Activated naive CD8-positive, alpha-beta T cell treated with anti-CD3 and anti-CD28 coated beads, Interleukin-2, amount 10 ng/mL, durations not matched to agents 7 days and 5 days (primary cell): ENCODE measurements at places on chromosomes 3 and 15.

GRCh38 chr3:119240101-119240590 lies 532 bp downstream of the B4GALT4 start:
- DNase-seq = no peak

GRCh38 chr15:100929641-100930042 lies 10.5 kb downstream of the LRRK1 start:
- DNase-seq = no peak

GRCh38 chr15:72820278-72820677 lies 36.7 kb upstream of the ADPGK start:
- DNase-seq = no peak

GRCh38 chr15:83928392-83928734 lies 274.4 kb downstream of the ADAMTSL3 start:
- no peak for DNase-seq

DNA sequence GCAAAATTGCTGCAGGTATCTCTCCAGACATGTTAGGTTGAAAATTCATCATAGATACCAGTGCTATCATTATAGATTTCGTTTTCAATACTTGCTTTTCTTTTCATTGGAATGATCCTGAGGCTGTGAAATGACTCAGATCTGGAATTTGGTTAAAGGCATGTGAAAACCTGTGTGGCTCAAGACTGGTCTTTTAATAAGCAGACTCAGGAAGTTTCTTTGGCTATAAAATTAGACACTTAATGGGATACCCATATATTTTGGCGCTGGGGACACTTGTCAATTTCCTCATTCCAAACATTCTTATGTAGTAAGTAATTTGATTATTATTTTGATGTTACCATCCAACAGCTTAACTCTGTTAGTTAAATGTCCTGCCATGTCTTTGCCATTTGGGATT lies 1041.1 kb upstream of the GBE1 start:
- DNase-seq = no peak

GRCh38 chr15:74343797-74344127 lies 23.7 kb downstream of the CYP11A1 start:
- DNase-seq = no peak

GRCh38 chr3:102741105-102741504 lies 306.3 kb downstream of the ZPLD1 start:
- DNase-seq = no peak

GRCh38 chr3:170002231-170002630 lies 35.6 kb upstream of the GPR160 start:
- no peak for DNase-seq

DNA sequence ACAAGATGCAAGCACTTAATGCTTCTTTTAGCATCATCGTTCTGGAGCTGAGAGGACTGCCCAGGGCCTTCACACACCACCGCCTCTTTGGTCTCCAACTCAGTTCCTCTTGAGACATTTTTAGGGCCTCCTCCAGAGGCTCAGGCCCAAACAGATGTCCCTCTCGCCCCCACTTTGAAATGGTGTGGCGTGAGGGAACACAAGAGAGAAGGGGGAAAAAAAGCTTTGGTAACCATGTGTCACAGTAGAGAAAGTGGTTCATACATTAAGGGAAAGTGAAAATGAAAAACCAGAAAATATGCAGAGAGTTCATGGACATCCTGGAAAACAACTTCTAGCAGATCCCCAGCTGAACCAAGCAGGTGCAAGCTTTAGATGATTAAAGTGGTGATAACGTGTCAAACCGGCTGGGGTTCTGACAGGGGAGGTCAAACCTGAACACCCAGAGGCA lies 33.1 kb upstream of the FOXP1 start:
- no peak for DNase-seq

- no peak for DNase-seq
These were observed 6.3 kb downstream of the SH3BP5 start for GRCh38 chr3:15326037-15326436.

DNA sequence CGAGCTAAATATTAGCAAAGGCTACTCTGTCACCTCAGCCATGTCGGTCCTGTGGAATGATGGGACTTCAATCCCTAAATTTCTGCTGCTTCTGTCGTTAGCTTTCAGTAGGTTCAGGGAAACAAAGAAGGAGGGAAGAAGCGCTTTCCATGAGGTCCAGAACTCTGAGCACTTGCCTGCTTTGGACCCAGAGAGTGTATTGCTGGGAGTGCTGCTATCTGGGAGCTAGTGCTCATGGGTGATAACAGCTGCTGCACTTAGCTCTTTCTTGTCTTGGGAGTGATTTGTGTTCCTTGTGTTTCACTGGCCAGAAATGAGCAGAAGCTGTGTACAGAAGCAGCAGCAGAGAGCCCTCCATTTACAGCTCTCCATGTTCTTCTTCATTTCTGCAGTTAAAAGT lies 369.8 kb downstream of the DIPK2A start:
- DNase-seq = no peak

GRCh38 chr3:150073513-150073912 lies 102.8 kb upstream of the PFN2 start:
- DNase-seq = no peak

GRCh38 chr3:55333046-55333445 lies 154.1 kb downstream of the WNT5A start:
- no peak for DNase-seq

- DNase-seq = no peak
These were observed 185.8 kb upstream of the POU1F1 start for GRCh38 chr3:87462228-87462627.

- DNase-seq = no peak
These were observed 54.4 kb downstream of the ROPN1B start for GRCh38 chr3:126023390-126023789.

DNA sequence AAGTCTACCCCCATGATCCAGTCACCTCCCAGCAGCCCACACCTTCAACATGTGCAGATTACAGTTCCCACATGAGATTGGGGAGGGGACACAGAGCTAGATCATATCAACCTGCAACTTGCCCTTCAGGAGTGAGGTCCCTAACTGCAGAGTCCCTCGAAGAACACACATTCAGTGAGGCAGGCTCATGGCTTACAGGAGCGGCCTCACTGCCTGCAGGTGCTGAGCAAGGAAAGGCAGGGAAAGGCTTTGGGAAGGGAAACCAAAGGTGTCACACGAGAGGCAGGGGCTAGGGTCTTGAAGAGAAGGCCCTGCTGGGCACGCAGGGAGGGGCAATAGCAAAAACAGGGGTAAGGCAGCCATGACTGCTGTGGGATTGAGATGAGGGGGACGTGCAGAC lies 182.4 kb upstream of the CHRNA7 start:
- DNase-seq = no peak

DNA sequence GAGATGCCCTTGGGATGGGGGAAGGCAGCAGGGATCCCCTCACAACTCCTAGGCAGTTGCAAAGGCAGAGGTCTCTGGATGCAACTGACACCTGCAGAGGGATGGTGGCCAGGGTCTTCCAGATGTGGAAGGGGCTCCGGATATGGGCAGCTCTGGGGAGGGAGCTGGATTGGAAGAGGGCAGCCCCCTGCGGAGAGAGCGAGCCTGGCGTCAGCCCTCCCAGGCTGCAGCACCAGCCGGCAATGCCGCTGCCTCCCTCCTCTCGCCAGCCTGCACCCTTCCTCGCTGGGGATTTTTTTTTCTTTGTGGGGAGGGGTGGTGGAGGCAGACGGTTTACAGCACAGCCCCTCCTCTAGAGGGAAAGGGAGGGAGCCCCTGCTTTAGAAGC lies 1.6 kb downstream of the INSYN1 start:
- DNase-seq = no peak

DNA sequence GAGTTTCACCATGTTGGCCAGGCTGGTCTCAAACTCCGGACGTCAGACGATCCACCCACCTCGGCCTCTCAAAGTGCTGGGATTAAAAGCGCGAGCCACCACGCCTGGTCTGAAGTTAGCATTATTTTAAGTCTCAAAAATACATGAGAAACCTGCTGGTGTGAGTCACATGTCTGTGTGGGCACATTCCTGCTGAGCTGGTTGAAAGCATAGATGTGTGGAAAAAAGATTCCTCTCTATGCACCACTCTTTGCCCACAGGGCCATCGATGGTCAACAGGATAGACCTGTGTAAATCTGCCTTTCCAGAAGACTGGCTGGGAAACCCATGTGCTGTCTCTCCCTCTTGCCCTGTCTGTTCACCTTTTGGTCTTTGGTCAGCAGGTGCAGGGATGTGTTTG lies 63.5 kb downstream of the CHRD start:
- DNase-seq = no peak

- no peak for DNase-seq
These were observed 65.7 kb upstream of the CMTM7 start for GRCh38 chr3:32325927-32326326.

DNA sequence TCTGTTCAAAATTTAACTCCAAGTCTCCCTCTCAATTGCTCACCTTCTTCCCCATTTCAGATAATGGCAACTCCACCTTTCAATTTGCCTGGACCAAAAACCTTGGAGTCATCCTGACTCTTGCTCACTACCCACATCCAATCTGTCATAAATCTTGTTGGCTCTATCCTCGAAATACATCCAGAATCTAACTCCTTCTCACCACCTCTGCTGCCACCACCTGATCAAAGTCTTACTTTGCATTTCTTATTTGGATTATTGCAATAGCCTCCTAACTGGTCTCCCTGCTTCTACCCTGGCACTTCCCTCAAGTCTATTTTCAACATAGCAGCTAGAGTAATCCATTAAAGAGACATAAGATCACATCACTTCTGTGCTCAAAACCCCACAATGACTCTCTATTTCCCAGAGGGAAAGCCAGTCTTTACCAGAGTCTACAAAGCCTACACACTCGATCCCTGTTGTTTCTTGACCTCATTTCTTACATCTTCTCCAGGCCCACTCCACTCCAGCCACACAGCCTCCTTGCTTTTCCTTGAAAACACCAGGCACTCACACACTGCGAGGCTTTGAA lies 86.6 kb downstream of the GPR156 start:
- no peak for DNase-seq

DNA sequence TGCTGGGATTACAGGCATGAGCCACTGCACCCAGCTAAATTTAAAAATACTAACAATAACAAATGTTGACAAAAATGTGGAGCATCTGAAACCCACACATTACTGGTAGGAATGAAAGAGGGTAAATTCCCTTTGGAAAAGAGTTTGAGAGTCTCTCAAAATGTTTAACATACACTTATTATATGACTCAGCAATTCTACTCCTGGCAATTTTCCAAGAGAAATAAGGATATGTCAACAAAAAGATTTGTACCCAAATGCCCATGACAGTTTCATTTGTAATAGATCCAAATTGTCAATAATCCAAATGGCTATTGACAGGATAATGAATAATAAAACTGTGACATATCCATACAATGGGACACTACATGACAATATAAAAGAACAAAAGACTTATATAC lies 9.0 kb downstream of the HCLS1 start:
- DNase-seq = no peak

- no peak for DNase-seq
These were observed 79.7 kb downstream of the BDH1 start for GRCh38 chr3:197475997-197476525.

DNA sequence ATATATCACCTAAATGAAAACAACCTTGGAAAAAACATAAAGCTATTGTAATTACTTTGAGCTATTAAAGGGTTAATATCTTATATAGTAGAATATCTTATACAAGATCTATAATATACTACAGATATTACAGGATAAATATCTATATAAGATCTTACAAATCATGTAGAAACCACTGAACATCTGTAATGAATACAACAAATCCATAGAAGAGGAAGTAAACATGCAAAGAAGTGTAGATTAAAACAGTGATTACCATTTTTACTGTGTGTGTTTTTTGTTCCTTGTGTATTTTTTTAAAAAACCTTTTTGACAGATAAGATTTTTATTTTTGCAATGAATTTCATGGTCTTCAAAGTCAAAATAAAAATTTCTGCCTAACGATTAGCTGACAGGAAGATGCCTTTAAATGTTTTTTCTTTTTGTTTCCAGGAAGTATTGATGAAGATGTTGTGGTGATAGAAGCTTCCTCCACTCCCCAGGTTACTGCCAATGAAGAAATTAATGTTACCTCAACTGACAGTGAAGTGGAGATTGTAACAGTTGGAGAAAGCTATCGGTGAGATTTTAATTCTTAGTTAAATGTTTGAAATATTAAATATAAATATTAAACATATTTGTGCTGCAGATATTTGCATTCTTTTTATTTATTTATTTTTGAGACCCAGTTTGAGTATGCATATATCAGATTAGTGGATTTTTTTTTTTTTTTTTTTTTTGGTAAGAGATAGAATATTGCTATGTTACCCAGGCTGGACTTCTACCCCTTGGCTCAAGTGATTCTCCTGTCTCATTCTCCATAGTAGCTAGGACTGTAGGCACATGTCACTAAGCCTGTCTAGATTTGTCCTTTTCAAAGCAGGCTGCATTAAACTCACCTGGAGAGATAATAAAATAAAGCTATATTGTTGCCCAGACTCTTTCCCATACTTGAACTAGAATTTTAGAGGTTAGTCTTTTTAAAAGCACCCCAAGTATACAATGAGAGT lies 52.8 kb upstream of the CCNB2 start:
- DNase-seq = no peak

DNA sequence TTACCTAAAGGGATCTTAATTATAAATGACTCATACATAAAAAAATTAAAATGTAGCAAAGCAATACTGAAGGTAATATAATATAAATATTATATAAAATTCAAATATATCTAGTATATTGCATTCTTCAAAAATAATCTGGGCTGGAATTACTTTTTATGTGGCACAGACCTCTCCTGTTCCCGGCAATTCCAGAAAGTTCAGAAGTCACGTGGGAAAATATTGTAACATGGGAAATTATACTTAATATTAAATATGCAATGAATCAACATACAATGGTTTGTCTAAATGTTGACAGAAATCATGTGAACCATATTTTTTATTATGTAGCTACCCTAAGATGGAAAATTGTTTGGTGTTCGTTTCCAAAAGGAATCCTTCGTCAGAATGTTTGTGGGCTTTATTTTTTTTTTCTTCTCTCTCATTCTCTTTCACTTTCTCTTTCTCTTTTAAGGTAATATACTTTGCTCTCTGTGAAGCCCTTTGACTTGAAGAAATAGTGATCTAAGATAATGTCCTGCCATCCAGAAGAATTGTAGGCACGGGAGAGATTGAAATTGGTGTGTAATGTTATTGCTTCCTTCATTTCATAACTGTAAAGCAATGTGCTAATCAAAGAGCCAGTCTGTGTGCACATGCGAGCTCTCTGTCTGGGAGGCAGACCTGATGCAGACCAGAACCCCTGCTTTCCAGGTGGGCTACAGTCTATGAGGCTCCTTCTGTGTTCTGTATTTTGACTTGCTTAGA lies 559.4 kb downstream of the NR2F2 start:
- DNase-seq = no peak

GRCh38 chr15:85854345-85855097 lies 59.8 kb upstream of the KLHL25 start:
- DNase-seq = no peak
